Stimulated activated CD8-positive, alpha-beta memory T cell treated with anti-CD3 and anti-CD28 coated beads, Interleukin-2, amount 100 ng/mL, for 48 hours (primary cell): ENCODE measurements at places on chromosomes 4 and X.
A peak's percentile ranks its signal among the peaks of the same experiment; 100 is the strongest.

DNA sequence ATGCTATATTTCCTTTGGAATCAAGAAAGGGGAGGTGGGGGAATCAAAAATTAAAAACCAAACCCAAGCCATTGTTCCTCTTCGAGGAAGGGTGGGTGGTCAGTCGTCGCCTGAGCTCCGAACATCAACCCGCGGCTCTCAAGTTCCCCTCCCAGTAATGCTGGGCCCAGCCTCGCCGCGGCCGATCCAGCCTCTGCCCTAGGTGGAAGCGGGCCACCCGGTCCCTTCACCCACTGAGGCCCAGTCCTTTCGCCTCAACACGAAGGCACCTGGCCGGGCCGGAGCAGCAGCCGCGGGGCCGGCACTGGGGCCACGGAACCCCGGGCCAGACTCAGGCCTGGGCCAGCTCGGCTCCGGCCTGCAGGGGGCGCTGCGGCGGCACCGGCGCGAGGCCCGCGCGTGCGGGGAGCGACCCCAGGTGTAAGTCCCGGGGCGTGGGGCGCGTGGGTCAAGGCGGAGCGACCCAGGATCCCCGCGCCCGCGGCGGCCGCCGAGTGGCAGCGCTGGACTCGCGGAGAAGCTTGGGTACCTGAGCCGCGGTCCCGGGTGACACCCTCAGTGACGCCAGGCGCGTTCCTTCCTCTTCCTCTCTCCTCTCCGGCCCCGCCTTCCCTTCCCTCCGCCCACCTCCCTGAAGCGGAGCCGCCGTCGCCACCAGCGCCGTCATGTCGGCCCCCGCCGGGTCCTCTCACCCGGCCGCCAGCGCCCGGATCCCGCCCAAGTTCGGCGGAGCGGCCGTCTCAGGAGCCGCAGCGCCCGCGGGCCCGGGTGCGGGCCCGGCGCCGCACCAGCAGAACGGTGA lies at the start of gene SEC24B:
Gene SEC24B, plus strand, starts transcription at position 611 of the 802 bp plus-strand sequence. Its CDS starts 55 bp downstream, at position 666.
- DNase-seq = peak; percentile 77

GRCh38 chr4:120636120-120636630 lies 286.4 kb downstream of the PRDM5 start:
- no peak for DNase-seq

GRCh38 chrX:15418041-15418706 lies 34.0 kb upstream of the VEGFD start:
- no peak for DNase-seq

- DNase-seq = no peak
Observed at GRCh38 chrX:153510383-153510782, 7.1 kb upstream of the ATP2B3 start.

DNA sequence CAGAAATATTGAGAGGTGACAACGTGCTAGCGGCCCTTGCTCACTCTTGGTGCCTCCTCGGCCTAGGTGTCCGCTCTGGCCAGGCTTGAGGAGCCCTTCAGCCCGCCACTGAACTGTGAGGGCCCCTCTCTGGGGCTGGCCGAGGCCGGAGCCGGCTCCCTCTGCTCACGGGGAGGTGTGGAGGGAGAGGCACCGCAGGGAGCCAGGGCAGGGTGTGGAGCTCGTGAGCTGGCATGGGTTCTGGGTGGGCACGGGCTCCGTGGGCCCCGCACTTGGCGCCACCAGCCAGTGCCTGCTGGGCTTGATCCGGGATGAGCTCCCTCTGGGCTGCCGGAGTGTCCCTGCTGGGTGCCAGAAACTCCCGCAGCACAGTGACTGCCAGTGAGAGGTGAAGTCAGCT lies 16.0 kb upstream of the VAMP7 start:
- no peak for DNase-seq

DNA sequence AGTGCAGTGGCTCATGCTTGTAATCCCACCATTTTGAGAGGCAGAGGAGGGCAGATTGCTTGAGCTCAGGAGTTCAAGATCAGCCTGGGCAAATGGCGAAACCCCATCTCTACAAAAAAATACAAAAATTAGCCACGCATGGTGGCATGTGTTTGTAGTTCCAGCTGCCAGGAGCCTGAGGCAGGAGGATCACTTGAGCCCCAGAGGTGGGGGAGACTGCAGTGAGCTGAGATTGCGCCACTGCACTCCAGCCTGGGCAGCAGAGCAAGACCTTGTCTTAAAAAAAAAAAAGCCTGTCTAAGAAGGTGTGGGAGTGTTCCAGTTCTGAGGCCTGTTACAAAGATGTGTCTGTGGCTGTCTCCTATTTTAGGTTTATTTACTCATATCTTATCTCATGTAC lies 38.0 kb downstream of the PI4K2B start:
- DNase-seq = no peak

- no peak for DNase-seq
Observed at GRCh38 chr4:176818531-176818930, 25.8 kb upstream of the VEGFC start.

- DNase-seq = no peak
Observed at GRCh38 chrX:618761-619450, 11.7 kb upstream of the SHOX start.

DNA sequence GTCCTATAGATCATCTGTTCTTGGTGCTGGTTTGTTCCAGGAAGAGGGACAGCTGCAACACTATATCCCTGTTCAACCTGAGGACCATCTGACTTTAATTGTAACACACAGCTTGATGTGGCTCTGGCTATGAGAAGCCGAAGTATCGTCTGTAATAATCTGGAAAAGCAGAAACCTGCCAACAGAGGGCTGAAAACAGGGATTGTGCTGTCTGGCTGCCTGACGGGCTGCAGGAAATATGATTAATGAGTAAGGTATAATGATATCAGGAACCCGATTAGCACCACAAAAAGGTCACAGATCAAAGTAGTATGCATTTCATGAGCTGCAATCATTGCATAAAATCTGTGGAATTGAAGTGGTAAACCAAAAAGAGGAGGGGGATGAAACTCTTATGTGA lies 170.4 kb upstream of the MAB21L2 start:
- no peak for DNase-seq

DNA sequence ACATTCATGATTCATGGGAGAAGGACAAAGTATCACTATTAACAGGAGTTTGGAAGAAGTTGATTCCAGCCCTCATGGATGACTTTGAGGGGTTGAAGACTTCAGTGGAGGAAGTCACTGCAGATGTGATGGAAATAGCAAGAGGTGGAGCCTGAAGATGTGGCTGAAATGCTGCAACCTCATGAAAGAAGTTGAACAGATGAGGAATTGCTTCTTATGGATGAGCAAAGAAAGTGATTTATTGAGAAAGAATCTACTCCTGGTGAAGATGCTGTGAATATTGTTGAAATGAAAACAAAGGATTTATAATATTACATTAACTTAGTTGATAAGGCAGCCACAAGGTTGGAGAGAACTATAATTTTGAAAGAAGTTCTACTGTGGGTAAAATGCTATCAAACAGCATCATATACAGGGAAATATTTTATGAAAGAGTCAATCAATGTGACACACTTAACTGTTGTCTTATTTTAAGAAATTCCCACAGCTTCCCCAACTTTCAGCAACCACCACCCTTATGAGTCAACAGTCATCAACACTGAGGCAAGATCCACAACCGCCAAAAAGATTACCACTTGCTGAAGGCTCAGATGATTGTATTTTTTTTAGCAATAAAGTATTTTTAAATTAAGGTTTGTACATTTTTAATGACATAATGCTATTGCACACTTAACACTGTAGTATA lies 302.6 kb downstream of the CBLL2 start:
- DNase-seq = no peak

- peak; percentile 44 for DNase-seq
Observed at GRCh38 chr4:3201718-3202702, 46.9 kb upstream of the MSANTD1 start.

DNA sequence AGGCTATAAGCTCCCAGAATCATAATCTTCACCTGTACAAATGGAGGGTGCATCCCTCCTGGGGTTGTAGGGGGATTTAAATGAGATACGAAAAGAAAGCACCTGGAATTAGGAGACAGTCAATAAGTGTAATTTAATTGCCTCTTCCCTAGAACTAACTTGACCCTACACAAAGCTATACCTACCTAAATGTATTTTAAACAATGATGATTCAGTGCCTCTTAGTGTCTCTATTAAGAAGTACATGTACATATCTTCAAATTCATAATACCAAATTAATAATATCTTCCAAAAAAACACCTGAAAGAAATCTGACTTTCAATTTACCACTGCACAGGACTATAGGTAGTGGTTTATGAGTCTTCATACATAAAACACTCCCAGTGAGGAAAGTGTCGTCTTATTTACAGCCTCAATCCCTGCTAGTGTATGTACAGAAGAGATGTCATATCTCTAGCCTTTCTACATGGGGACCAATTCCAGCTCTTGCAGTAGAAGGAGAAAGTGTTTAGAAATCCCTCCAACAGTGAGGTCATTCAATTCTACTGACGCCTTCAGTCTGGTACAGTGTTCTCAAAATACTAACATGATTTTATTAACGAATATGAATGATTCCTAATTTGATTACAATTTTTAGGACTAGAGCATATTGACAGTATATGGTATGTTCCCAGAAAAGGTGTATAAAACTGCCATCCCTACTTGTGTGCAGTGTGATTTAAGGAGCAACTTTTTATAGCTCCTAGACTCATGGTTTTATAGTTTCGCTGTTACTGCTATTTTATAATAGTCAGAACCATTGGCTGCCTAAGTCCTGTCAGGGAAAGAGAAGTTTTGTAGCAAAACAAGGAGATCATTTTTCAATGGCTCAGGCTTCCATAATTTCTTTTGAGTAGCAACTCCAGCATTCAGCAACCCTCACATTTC lies 282.7 kb downstream of the UNC5C start:
- DNase-seq = no peak

GRCh38 chr4:128488055-128488705 lies 200.6 kb upstream of the PGRMC2 start:
- DNase-seq = no peak
